ENCODE measurements at places on chromosomes 4 and X.

DNA sequence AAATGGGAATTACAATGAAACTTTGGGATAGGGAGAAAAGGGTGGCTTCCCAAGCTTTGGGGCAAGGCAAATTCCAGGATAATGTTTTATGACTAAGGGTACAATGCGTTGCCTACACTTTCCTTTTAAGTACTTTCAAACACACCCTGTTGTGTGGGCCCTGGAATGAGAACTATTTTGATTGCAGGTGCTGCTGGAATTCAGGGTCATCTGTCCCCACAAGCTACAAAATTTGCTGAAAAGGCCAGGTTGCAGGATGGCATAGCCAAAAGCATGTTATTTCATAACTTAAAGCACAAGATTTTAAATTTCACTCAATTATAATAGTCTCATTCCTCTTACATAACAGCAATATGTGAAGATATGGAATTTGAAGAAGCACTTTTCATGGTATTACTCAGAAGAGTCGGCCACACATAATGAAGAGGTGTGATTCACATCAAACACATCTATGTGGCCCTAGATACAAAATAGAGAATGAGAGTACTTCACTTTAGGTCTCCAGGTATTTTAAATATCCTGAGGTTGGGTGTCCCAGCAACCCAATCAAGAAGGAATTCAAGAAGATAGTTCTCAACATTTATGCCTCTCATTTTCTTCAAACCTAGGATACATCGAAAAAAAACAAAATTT lies 89.3 kb downstream of the APBB2 start:
- no peak for DNase-seq

DNA sequence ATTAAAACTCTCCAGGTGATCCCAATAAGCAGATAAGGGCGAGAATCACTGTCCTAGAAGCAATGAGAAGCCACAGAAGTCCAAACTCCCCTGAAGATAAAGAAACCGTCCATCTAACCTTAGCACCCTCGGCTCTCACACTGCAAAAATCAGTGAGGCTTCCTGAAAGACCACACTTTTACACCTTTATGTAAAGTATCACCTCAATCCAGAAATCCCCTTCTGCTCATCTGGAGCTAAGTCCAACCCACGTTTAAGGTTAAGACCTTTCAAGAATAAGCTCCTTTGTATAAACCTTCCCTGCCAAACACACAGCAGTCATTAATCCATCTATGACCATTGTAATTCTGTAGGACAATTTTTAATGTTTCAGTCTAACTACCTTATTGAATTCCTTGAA lies 41.7 kb downstream of the LIN54 start:
- no peak for DNase-seq

- DNase-seq = no peak
These were observed 140.2 kb upstream of the KLF3 start for GRCh38 chr4:38523524-38524448.

DNA sequence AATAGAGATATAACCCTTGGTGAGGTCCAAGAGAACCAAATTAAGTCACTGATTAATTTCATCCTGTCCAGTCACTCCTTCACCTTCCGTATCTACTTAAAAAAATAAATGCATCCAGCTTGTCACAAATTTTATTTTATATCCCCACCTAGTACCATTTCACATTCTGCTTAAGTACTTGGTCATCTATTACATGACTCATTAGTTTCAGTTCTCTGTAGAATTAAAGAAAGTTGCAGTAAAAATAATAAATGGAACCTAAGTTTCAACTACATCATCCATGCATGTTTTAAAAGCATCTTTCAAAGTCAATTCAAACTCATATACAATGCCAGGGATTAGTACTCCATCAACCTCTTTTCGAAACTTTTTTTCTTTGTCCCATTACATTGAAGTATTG lies 130.2 kb downstream of the SH2D1A start:
- DNase-seq = no peak

DNA sequence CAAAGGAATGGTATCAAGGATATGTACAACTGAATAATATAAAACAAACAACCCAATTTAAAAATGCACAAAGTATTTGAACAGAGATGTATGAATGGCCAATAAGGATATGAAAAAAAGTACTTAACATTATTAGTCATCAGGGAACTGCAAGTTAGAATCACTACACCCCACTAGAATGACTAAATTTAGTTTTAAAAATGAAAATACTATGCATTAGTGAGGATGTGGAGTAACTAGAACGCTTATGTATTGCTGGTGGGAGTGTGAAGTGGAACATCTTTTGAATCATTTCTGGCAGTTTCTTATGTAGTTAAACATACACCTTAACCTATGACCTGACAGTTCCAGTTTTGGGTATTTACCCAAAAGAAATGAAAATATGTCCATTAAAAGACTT lies 13.0 kb upstream of the SLC16A2 start:
- DNase-seq = no peak

DNA sequence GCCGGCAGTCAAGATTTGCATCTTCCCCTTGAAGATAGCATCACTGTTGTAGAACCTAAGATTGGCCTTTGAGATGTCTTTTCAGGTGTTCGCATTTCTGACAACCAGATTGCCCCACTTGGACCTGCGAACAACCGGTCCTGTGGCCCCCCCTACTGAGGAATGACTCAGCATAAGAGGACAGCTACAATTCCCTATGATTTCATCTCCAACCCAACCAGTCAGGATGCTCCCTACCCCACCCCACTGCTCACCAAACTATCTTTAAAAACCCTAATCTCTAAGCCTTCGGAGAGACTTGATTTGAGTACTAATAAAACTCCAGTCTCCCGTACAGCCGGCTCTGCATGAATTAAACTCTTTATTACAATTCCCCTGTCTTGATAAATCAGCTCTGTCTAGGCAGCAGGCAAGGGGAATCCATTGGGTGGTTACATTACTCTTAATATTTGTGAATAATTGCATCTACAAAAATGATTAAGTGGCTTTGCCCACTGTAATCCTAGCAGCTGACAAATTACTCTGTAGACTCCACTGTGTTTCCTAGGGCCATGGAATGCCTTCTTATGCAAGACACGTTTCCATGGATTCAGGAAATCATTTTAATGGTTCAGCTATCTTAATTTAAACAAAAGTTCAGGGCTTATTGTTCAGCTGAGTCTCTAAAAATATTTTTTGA lies 95.4 kb downstream of the GPR143 start:
- DNase-seq = no peak

GRCh38 chr4:55765070-55765469 lies 54.5 kb upstream of the EXOC1L start:
- DNase-seq = no peak

- no peak for DNase-seq
These were observed 33.6 kb downstream of the ELOVL6 start for GRCh38 chr4:110164856-110165255.

All from stimulated activated CD8-positive, alpha-beta memory T cell treated with anti-CD3 and anti-CD28 coated beads, Interleukin-2, amount 100 ng/mL, for 1 hour (primary cell).